ENCODE measurements at places on chromosomes 12 and 14. TPM values are rescaled to one million over a fixed set of nuclear protein-coding genes. Genes with fewer than 3 reads are reported as not detected.

Gene DACT1
- total RNA-seq = 4.3 TPM

Gene OTX2
- total RNA-seq = not detected

Gene VWF
- total RNA-seq = 1,804 TPM

Gene CD4
- not detected for total RNA-seq

Gene CLEC4A
- total RNA-seq = not detected

Gene CCDC85C
- total RNA-seq = 9.7 TPM

Gene NYNRIN
- total RNA-seq = 8.5 TPM

Gene KCTD10
- 86.2 TPM for total RNA-seq

Gene RASSF3
- total RNA-seq = 64.8 TPM

Gene CORO1C
- 291 TPM for total RNA-seq

Gene DAD1
- total RNA-seq = 455 TPM

Gene OTOGL
- 0.10 TPM for total RNA-seq

Gene BMP4
- 50.6 TPM for total RNA-seq

Gene KIF26A
- total RNA-seq = 8.0 TPM

Gene RFX4
- not detected for total RNA-seq

Gene GPR68
- 3.7 TPM for total RNA-seq

Gene SLC39A9
- total RNA-seq = 57.2 TPM

Gene CFAP73
- total RNA-seq = not detected

Gene SIX6
- total RNA-seq = not detected

Gene CNTN1
- total RNA-seq = under 0.01 TPM

Gene AP1G2
- 36.8 TPM for total RNA-seq

Gene LPAR5
- total RNA-seq = not detected

All from glomerular endothelial cell (primary cell).